NCI-H2171 treated with DMSO at 0.1 percent for 48 hours (cell line): ENCODE measurements at places on chromosomes 12 and 14.
A peak's percentile ranks its signal among the peaks of the same experiment; 100 is the strongest.

DNA sequence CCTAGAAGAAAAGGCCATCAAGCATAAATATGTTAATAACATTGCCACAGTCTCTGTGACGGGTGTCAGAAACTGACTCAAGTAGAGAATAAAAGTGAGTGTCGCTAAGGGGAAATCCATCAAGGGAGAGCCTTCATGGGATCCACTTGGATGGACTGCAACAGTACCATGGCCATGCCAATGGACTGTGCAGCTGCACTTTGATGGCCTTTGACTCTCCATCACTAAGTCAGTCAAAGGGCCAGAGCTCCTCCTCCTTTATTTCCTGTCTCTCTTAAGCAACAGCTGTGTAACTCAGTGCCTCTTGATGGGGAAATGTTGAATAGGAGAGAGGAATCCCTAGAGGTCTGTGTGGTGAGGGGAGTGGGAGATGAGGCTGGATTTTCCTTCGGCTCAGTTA lies 335.2 kb downstream of the BMP4 start:
- DNase-seq = no peak

GRCh38 chr12:93946542-93947150 lies 201.7 kb upstream of the PLXNC1 start:
- DNase-seq = peak; percentile 48

DNA sequence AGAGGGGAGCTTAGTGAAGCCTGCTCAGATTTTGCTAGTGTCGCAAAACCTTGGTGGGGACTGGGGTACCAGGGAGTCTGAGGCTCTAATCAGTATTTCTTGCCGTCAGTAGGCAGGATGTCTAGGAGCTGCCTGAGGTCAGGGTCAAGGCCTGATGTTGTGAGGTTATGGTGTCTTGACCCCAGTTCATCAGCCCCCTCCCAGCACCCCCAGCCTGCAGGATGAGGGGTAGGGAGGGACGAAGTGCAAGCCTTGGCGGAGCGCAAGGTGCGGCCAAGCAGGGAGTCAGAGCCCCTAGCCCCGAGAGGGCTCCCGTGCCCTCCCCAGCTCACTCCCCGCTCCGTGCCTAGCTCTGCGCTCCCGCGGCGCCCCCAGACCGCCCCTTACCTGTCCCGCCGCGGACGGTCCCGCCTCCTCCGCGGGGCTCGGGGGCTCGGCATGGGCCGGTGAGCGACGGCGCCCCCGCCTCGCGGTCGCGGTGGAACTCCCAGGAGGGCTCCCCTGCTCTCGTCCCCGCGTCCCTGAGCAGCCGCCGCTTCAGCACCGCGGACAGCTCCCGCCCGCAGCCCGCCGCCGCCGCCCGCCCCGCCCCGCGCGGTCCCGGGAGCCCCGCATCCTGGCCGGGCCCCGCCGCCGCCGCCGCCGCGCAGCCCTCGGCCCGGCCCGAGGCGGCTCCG lies 347 bp downstream of the SYNDIG1L start:
- no peak for DNase-seq

- peak; percentile 24 for DNase-seq
Measured at GRCh38 chr14:86790408-86791364, 1202.3 kb downstream of the GALC start.

DNA sequence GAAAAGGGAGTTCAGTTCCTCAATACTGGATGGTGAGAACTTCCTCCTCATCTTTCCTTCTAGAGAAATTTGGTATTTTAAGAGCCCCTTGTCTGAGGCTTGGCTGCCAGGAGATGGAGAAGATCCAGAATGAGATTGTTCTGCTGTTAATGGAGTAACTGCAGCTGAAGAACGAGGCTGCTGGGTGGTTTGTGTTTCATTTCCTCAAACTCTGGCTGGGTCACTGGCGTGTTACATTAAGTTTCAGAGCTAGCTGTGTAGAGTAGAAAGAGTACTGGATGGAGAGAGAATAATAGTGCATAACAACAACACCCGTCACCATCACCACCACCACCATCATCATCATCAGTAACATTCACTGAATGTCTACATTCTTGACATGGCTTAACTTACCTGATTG lies 325.0 kb upstream of the TBX3 start:
- no peak for DNase-seq

DNA sequence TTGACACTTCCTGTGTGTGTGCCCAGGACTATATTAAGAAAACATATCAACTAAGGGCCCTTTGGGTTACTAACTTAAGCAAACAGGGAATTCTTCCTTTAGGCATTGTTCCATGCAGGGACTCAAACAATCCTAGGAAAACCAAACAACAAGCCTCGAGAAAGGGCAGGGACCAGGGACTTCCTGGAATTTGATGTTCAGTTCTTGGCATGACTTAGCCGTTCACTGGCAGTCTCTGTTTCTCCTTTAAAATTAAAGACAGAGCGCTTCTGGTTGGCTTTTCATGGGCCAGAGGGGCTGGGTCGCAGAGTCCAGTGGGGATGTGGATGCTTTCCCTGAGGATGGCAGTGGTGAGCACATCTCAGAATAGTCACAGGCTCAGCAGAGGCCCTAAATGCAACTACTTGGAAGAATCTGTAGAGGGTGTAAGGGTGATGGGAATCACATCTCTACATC lies 35.2 kb downstream of the RNFT2 start:
- no peak for DNase-seq

DNA sequence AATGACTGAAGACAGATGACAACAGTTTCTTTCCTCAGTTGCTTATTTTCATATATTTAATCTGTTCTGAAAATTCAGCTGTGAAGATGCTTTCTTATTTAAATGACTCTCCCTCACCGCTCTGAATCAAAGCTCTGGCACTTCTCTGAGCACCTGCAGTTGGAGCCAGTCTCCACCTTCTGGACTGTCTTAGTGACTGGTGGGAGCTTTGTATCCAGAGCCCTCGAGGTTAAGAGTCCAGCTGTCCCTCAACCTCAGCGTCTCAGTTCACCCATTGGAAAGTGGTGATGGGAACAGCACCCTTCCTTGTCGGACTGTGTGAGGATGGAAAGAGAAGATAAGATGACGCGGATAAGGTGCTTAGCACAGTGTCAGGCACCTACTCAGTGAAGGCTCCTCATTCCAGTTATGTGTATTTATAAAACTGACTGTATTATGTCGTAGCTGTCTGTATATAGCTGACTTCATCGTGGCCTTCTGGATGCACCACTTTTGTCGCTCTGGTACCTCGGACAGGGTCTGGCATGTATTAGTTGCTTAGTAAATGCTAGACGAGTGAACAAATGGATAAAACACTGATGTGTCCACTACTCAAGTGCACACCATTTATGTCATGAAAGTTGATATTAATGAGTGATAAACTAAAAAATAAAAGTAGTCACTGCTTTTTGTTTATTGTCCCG lies 34.5 kb downstream of the ELK3 start:
- no peak for DNase-seq

DNA sequence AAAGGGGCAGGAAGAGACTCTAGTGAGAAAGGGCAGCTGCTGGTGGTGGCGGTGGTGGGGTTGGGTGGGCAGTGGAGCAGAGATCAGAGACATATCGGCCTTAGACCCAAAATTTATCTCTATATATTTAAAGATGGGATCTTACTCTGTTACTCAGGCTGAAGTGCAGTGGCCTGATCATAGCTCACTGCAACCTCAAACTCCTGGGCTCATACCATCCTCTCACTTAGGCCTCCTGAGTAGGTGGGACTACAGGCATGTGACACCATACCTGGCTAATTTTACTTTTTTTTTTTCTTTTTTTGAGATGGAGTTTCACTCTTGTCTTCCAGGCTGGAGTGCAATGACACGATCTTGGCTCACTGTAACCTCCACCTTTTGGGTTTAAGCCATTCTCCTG lies 18.6 kb upstream of the ITGA5 start:
- DNase-seq = no peak

GRCh38 chr14:56412468-56413434 lies 166.8 kb upstream of the TMEM260 start:
- DNase-seq = peak; percentile 67

DNA sequence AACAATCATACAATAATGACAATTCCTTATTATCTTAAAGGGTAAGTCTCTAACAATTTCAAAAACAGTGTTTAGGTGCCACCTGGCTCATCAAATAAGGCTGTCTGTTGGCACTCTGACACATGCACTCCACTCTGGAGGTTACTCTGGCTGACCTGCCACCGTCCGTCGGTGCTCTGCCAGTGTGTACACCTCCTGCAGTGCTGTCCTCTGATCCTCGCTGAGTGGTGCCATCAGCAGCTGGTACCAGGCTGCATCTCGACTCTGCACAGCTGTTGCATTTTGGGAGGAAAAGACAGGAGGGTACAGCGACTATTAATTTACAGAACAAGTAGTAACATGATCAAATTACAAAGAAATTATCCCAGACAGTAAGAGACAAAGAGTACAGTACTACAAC lies 63.9 kb downstream of the IPO8 start:
- peak; percentile 94 for DNase-seq

DNA sequence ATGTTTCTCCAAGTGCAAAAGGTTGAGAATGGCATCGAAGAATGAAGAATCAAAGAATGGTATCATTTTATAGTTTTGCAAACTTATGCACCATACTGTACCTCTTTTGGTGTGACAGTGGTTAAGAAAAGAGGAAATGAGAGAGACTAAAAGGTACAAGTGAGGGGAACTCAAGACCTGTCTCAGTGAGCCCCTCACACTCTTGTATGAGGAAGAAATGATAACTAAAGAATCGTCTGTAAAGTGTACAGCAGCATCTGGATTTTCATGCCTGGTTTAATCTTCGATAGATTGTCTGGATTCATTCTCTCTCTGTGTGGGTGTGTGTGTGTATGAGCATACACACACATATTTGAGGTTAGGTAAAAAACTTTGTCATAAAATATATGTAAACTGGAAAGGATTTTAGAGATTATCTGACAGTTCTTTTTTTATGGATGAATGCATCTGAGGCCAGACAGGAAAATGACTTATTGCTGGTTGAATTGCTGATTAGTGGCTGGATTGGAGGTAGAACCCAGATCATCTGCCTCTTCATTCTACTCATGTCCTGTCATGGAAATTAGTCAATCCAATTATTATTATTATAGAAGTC lies 16.0 kb upstream of the SLC38A2 start:
- DNase-seq = no peak

GRCh38 chr12:110281549-110282299 lies 677 bp downstream of the ATP2A2 start:
- peak; percentile 40 for DNase-seq

DNA sequence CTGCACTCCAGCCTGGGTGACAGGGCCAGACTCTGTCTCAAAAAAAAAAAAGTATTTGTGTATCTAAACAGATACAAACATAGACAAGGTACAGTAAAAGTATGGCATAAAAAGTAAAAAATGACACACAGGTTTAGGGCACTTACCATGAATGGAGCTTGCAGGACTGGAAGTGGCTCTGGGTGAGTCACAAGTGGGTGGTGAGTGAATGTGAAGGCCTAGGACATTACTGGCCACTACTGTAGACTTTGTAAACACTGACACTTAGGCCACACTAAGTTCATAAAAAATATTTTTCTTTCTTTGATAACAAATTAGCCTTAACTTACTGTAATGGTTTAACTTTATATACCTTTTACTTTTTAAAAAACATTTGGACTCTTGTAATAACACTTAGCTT lies 38.0 kb upstream of the EIF5 start:
- no peak for DNase-seq

GRCh38 chr12:2959192-2959504 lies at the start of gene TEAD4:
Gene TEAD4 (plus strand): TSS chr12:2959397.
- peak; percentile 71 for DNase-seq

GRCh38 chr12:124302807-124303578 lies 8.1 kb downstream of the RFLNA start:
- DNase-seq = no peak
